Stimulated activated CD4-positive, alpha-beta T cell treated with anti-CD3 and anti-CD28 coated beads, Interleukin-12 subunit alpha, Interleukin-12 subunit beta, amount 100 ng/mL, for 24 hours (primary cell): ENCODE measurements at places on chromosomes 13 and 19.

GRCh38 chr13:48644951-48645350, 8.8 kb upstream of the CYSLTR2 start:
- no peak for DNase-seq

DNA sequence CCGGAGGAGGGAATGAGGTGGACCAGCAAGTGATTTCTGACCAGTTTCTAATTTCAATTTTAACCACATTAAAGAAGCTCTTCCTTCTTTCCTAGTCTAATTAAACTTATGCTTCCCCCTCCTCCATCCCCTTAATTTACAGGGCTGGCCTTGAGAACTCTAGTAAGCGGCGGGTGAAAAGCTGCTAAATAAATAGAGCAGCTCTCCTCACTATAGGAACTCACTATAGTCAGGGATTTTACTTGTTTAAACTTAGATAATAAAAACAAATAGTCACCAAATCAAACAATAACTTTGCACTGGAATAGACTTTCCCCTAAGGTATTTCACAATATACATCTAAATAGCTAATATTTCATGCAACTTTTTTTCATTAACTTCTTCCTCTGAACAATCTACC, 1838.2 kb upstream of the PRR20A start:
- DNase-seq: no peak

- DNase-seq: no peak
Observed at GRCh38 chr19:18905513-18906236, 9.7 kb upstream of the CERS1 start.

GRCh38 chr13:113846636-113847318, 17.1 kb downstream of the GAS6 start:
- no peak for DNase-seq

GRCh38 chr13:108176685-108177274, 38.6 kb downstream of the LIG4 start:
- peak; percentile 48 for DNase-seq

DNA sequence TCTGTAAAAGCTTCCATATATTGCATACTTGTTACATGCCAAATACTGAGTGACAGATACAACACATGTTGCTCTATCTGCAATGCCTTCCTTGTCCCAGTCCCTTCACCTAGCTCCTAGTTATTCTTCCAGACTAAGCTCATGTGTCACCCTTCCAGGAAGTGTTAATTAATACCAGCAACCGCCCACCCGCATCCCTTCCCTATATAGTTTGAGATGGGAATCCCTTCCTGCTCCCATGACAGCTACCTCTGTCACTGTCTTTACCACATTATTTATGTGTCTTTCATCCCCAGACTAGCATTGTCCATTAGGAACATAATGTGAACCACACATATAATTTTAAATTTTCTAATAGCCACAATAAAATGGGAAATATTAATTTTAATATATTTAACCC, 49.5 kb upstream of the FRY start:
- DNase-seq: no peak

DNA sequence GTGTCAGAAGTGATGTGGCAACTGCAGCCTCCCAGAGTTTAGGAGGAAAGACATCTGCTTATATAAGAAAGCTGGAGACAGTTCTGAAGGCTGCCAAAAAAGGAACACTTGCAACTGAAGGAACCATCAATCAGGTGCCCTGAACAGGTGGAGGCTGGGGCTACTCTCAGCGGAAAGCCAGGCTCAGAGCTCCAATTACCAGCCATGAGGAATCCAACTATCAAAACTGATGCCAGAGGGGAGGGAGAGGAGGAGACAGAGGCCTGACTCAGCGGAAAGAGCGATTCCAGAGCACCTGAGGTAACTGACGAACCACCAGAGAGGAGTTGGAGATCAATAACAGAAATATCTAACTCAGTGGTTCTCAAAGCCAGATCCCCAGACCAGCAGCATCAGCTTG, 24.3 kb downstream of the LEUTX start:
- DNase-seq: no peak

DNA sequence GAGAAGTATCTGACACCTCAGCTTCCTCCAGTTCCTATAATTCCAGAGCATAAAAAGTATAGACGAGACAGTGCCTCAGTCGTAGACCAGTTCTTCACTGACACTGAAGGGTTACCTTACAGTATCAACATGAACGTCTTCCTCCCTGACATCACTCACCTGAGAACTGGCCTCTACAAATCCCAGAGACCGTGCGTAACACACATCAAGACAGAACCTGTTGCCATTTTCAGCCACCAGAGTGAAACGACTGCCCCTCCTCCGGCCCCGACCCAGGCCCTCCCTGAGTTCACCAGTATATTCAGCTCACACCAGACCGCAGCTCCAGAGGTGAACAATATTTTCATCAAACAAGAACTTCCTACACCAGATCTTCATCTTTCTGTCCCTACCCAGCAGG, 3.1 kb downstream of the KLF5 start:
- no peak for DNase-seq

- no peak for DNase-seq
Observed at GRCh38 chr19:53311044-53311443, 22.5 kb upstream of the ZNF845 start.

GRCh38 chr19:690203-690602, 5.0 kb downstream of the PRSS57 start:
- DNase-seq: no peak
